ENCODE measurements at places on chromosomes 1 and 21. TPM values are rescaled to one million over a fixed set of nuclear protein-coding genes. Genes with fewer than 3 reads are reported as not detected.

PTPN7 gene
- 1.4 TPM for total RNA-seq

TMCO1 gene
- total RNA-seq, result 89.4 TPM

LMOD1 gene
- total RNA-seq, result 87.2 TPM

TCEA3 gene
- total RNA-seq, result 31.2 TPM

HSPB7 gene
- total RNA-seq, result 19.0 TPM

HTR6 gene
- not detected for total RNA-seq

OSCP1 gene
- total RNA-seq, result 12.5 TPM

SLC25A34 gene
- 1.3 TPM for total RNA-seq

CTTNBP2NL gene
- total RNA-seq, result 25.9 TPM

SMIM1 gene
- 1.3 TPM for total RNA-seq

PLEKHG5 gene
- total RNA-seq, result 12.0 TPM

OR6K3 gene
- not detected for total RNA-seq

IVL gene
- not detected for total RNA-seq

- no peaks in the 10 kb centered on the region for H3K36me3 ChIP-seq
- no peaks in the 10 kb centered on the region for H3K27me3 ChIP-seq
- no peak for DNase-seq
Observed at GRCh38 chr1:64539781-64540218, 69.9 kb downstream of the CACHD1 start.

DNA sequence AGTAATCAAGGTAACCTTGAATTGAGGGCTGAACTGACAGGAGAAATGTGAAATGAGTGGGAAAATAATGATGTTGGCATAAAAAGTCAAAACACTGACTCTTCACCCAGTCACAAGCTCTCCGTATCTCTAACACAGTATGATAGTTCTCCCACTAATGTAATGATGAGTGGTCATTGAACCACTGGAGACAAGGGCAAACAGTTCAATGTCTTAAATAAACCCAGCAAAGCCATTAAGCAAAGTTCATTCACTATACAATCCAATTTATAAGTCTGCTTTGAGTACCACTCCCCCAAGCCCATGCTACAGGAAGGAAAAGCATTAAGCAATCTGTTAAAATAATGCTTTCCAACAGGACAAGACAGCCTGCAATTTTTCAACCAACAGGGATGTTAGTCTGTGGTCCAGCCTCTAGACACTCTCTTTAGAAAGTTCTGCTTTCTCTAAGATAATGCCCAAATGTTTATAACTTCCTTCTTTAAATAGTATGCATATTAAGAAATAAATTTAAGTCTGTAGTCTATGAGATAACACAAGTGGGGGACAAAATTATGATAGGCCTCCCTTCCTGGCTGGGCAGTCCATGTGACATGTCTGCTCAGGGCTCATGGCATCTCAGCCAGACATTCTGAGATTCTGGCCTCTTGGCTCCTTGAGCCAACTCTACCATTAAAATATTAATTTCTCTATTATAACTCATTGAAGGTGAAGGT, 25.5 kb upstream of the DDAH1 start:
- no peak for DNase-seq
- H3K4me3 ChIP-seq, result no peak overlapping the region
- no peaks in the 10 kb centered on the region for H3K4me1 ChIP-seq
- no peak overlapping the region for H3K27ac ChIP-seq

- DNase-seq, result no peak
- no peaks in the 10 kb centered on the region for H3K36me3 ChIP-seq
Observed at GRCh38 chr1:106360252-106360651, 696.2 kb upstream of the PRMT6 start.

DNA sequence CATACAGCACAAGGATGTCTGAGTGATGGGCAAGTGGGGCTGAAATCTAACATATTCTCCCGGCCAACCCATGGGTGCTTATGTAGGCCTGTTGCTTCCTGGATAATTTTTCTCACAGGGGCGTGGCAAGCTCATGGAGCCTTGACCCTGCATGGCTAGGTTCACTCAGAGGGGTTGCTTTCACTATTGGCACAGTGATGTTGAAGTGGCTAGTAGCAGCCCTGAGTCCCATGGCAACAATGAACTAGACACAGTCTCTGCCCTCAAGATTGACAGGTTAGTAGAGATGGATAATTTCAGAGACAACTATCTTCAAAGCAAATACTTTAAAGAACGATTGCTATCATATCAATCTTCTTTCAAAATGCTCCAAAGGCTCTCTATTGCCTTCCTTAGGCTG, 6.5 kb upstream of the MAB21L3 start:
- H3K27me3 ChIP-seq, result no peaks in the 10 kb centered on the region
- H3K36me3 ChIP-seq, result no peaks in the 10 kb centered on the region
- no peak for DNase-seq
- no peak overlapping the region for H3K27ac ChIP-seq

GRCh38 chr1:56390232-56390867, 189.0 kb downstream of the PLPP3 start:
- no peak overlapping the region for H3K27ac ChIP-seq
- H3K4me1 ChIP-seq, result no peaks in the 10 kb centered on the region
- H3K27me3 ChIP-seq, result no peaks in the 10 kb centered on the region
- H3K4me3 ChIP-seq, result no peak overlapping the region

DNA sequence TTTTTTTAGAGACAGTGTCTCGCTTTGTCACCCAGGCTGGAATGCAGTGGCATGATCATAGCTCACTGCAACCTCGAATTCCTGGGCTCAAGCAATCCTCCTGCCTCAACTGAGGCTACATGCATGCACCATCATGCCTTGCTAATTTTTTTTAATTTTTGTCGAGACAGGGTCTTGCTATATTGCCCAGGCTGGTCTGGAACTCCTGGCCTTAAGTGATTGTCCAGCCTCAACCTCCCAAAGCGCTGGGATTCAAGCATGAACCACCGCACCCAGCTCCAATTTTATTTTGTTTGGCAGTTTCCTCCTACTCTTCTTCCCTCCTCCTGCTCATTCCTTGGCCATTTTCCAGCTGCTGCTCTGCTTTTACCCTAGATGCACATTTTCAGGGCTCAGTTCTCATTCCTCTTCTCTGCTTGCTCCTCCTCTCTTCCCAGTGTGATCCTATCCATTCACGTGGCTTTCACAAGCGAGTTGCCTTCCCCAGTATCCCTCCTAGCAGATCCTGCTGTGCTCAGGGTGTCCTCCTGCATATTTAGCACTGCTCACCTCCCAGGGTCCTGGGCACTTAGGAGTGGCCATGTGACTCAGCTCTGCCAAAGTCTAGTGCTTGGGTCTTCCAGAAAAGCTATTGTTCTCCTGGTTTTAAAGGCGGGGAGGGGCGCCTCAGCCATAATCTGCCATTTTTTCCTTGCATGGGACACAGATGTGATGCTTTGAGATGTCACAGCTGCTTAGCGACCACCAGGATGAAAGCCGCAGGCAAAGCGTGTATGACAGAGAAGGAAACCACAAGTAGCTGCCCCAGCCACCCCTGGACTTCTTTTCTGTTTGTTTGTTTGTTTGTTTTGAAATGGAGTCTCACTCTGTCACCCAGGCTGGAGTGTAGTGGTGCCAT, 33.7 kb downstream of the PSEN2 start:
- H3K36me3 ChIP-seq, result no peaks in the 10 kb centered on the region
- DNase-seq, result no peak
- H3K4me1 ChIP-seq, result no peaks in the 10 kb centered on the region
- H3K27ac ChIP-seq, result no peak overlapping the region

GRCh38 chr1:235068158-235069121, 60.2 kb downstream of the TOMM20 start:
- peak; percentile 65 for DNase-seq
- H3K4me1 ChIP-seq, result peaks cover 20% of the 10 kb centered on the region
- H3K4me3 ChIP-seq, result no peak overlapping the region
- H3K27me3 ChIP-seq, result no peaks in the 10 kb centered on the region
- no peaks in the 10 kb centered on the region for H3K36me3 ChIP-seq

DNA sequence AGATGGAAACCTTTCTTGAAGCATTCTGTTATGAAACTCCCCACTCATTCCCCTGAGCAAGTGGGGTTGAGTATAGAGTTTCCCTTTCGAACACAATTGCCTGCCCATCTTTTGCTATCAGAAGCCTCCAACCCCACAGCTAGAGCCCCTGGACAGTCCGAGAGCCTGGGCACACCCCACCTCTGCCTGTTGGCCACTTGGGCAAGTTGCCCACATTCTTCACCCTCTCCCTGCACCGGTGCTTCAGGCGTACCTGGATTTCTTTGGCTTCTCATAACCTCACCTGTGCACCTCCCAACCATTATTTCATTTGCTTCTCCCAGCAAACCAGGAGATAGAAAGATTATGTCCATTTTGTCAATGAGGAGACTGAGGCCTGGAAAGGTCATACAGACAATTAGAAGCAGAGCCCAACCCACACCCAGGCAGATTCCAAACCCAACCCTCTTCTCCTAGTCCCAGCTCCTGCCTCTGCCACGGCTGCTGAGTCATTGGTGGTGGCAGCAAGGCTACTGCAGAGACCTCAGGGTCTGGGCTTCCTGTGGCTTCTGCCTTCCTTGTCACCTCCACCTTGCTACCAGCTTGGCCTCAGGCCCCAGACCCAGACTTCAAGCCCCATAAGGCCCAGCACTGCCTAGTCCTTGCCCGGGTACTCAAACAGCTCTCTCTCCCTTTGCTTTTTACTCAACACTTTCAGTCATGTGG, 118.7 kb upstream of the ZBTB40 start:
- H3K4me1 ChIP-seq, result no peaks in the 10 kb centered on the region
- no peaks in the 10 kb centered on the region for H3K27me3 ChIP-seq
- no peak for DNase-seq

DNA sequence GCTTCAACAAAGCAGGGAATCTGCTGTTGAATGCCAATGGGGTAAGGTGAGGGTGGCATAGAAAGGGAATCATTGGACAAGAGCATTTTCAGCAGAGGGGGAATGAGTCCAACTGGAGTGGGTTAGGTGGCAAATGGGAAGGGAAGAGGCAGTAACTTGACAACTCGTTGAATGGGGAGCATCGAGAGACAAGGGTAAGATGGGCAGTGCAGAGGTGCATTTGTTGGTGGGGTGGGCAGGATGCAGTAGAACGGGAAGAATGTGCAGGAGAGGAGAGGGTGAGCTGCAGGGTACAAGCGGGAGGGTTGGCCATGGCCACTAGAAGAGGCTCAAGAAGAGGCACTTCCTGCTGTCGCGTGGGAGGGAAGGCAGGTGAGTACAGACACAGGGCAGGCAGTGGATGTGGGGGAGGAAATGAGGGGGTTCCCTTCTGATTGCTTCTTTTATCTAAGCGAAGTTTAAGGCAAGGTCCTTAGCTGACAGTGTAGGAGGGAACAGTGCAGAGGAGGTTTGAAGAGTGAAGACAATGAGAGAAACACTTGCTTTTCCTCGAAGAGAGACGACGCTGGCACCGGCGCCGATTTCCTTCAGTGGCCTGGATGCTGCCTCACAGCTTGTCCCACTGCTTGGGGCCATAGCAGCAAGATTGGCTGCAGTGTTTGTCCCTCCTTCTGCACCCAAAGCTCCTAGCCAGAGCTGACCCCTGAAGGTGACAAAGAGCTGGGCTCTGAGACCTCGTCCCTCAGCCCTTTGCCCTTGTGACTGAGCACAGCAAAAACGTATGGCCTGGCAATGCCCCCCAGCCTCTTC, 3.2 kb upstream of the IKBKE start:
- no peak overlapping the region for H3K27ac ChIP-seq
- no peak overlapping the region for H3K4me3 ChIP-seq
- H3K4me1 ChIP-seq, result no peaks in the 10 kb centered on the region
- H3K27me3 ChIP-seq, result no peaks in the 10 kb centered on the region
- no peaks in the 10 kb centered on the region for H3K36me3 ChIP-seq
- no peak for DNase-seq

- no peaks in the 10 kb centered on the region for H3K36me3 ChIP-seq
- no peak overlapping the region for H3K27ac ChIP-seq
- H3K27me3 ChIP-seq, result no peaks in the 10 kb centered on the region
Observed at GRCh38 chr1:83760226-83761021, 238.5 kb downstream of the TTLL7 start.

DNA sequence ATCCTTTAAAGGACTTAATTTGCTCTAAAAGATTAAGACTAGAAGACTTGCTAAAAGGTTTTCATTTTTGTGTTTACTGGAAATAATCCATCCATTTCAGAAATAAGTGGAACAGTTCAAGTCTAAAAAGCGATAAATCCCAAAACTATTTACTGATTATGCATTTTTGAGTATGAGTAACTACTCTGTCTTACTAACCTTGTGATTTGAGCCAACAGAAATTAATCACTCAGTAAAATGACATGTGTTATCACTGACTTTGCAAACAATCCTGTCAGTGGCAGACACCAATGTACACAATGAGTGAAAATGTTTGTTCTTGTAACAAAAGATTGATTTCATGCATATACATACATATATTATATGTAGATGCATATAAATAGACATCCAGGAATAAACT, 218.0 kb downstream of the DENND1B start:
- DNase-seq, result no peak
- no peaks in the 10 kb centered on the region for H3K27me3 ChIP-seq
- H3K4me1 ChIP-seq, result no peaks in the 10 kb centered on the region

- no peak overlapping the region for H3K4me3 ChIP-seq
- H3K27me3 ChIP-seq, result no peaks in the 10 kb centered on the region
- H3K27ac ChIP-seq, result no peak overlapping the region
- no peaks in the 10 kb centered on the region for H3K4me1 ChIP-seq
Observed at GRCh38 chr1:74689621-74690363, 16.2 kb upstream of the ERICH3 start.

DNA sequence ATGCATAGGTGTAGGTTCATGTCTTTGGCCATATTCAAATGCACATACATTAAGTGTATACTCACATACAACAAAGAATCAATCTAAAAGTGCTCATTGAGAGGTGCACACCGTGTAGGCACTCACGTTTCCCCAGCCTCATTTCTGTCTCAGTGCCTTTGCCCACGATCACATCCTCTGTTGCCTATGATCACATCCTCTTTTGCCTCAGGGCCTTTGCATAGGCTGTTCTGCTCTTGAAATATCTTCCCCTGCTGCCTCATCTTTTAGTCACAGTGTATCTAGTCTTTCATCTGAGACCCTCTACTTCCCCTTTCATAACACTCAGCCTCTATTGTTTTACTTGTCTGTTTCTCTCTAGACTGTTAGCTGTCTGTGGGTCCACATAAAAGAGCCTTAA, 69.3 kb downstream of the FOXD2 start:
- H3K4me3 ChIP-seq, result no peak overlapping the region
- no peak overlapping the region for H3K27ac ChIP-seq
- H3K27me3 ChIP-seq, result no peaks in the 10 kb centered on the region

GRCh38 chr1:204410688-204411450, 748 bp downstream of the PPP1R15B start:
- no peaks in the 10 kb centered on the region for H3K36me3 ChIP-seq
- H3K4me3 ChIP-seq, result peak overlapping the region; percentile 95
- no peaks in the 10 kb centered on the region for H3K27me3 ChIP-seq

- DNase-seq, result no peak
- no peaks in the 10 kb centered on the region for H3K27me3 ChIP-seq
- no peaks in the 10 kb centered on the region for H3K36me3 ChIP-seq
- H3K4me3 ChIP-seq, result no peak overlapping the region
- no peak overlapping the region for H3K27ac ChIP-seq
Observed at GRCh38 chr1:114023377-114023776, 44.1 kb downstream of the OLFML3 start.

DNA sequence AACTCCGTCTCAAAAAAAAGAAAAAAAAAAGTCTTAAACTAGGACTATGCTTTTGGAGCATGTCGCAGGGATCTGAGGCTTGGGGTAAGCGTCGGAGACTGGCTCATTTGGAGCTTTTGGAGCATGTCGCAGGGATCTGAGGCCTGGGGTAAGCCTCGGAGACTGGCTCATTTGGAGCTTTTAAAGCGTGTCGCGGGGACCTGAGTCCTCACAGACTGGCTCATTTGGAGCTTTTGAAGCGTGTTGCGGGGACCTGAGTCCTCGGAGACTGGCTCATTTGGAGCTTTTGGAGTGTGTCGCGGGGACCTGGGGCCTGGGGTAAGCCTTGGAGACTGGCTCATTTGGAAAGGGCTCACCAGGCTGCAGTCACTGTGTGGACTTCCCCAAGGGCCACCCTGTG, 13.6 kb upstream of the TSPEAR start:
- peaks cover 4% of the 10 kb centered on the region for H3K27me3 ChIP-seq
- no peak for DNase-seq
- H3K27ac ChIP-seq, result no peak overlapping the region
- H3K4me1 ChIP-seq, result no peaks in the 10 kb centered on the region
- H3K36me3 ChIP-seq, result no peaks in the 10 kb centered on the region
- no peak overlapping the region for H3K4me3 ChIP-seq
